ENCODE measurements at places on chromosomes 3 and 15.

DNA sequence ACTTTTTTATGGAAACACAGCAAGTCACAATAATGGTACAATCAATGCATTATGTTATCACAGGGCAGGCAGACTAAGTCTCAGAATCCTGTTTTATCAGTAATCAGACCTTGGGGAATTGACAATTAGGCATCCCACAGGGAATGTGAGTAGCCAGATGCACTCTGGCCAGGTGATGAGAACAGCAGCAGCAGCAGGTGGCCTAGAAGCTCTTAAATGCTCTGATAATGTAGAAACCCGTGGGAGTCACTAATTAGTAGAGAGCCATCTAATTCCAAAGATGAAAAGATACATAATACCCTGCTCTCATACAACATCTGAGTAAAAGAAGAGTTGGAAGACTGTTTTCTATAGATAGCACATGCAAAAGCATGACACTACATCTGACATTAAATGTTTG lies 12.6 kb downstream of the CEP152 start:
- no peak overlapping the region for H3K4me3 ChIP-seq
- no peak for DNase-seq
- H3K27ac ChIP-seq: no peak overlapping the region
- no peaks in the 10 kb centered on the region for H3K4me1 ChIP-seq

DNA sequence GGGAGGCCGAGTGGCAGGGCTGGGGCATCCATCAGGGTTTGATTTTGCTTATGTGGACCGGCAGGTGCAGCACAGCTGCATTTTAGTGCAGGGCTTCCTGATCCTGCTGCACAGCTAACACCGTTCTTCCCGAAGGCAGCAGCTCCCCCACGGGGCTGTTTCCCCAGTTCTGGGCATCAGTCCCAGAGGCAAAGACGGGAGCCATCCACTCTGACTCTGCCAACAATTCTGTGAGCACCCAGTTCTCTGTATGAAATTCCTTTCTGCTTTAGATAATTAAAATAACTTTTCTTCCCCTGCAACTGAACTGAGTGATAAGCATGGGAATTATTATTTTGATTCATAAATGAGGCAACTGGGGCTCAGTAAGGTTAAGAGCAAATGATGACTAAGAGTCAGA lies 262.9 kb upstream of the ATP10A start:
- no peaks in the 10 kb centered on the region for H3K36me3 ChIP-seq
- no peak for DNase-seq
- no peaks in the 10 kb centered on the region for H3K27me3 ChIP-seq
- H3K4me1 ChIP-seq: no peaks in the 10 kb centered on the region
- H3K27ac ChIP-seq: no peak overlapping the region

DNA sequence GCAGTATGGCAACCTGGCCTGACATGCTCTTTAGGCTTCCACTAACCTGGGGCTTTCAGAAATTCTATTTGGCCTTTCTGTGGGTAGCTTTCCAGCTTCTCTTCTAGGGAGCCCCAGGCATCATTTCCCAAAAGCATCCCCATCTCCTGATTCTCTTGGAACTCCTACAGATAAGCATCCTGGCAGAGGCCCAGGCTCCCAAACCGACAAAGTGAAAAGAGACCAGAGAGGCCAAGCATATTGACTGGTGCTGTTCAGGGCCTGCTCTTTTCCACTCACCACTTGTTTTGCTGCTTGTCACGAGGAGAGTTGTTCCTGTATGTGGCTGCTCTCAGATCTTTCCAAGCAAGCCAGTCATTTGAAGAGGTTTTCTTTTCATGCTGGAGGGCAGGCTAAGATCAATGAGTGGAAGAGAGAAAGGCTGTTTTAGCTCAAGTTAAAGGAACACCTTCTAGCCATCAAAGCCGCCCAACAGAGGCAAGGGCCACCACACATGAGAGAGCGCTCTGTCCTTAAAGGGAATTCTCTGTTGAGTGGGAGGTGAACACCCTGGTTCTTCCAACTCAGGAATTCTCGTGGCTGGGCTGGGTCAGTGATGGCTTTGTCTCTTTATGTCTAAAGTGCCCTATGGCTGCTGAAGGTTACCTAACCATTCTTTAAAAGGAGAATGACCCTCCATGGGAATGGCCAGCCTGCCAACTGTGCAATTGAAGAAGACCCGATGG lies 31.1 kb upstream of the NR2E3 start:
- no peak overlapping the region for H3K4me3 ChIP-seq
- H3K4me1 ChIP-seq: no peaks in the 10 kb centered on the region
- no peaks in the 10 kb centered on the region for H3K27me3 ChIP-seq

DNA sequence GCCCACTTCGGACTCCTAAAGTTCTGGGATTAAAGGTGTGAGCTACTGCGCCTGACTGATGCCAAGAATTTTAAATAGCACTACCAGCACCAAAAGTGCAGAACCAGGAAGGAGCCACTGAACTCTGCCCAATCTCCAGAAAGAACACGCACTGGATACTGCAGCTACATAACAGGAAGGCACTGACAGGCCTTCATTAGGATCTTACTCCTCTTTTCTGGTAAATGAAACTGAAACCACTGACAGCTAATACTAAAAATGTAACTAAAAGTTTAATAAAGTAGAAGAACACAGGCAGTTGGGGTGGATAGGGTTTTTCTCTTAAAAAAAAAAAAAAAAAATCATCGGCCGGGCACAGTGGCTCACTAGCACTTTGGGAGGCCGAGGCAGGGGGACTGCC lies 74.1 kb upstream of the CHRM5 start:
- H3K36me3 ChIP-seq: no peaks in the 10 kb centered on the region
- no peaks in the 10 kb centered on the region for H3K27me3 ChIP-seq
- no peak overlapping the region for H3K27ac ChIP-seq
- no peak overlapping the region for H3K4me3 ChIP-seq

DNA sequence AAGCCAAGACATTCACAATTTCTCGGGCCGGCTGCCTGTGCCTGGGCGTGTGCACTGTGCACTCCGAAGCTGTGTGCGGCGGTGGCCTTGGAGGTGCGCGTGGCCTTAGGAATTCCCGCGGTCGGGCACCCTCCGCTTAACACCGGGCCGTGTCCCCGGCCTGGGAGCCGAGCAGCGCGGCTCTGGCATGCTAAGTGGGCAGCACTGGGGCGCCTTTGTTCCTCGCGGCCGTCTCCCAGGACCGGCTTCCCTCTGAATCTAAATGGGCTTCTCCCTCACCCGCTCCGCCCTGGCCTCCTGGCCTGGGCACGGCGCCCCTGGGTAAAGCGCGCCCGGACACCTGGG lies 498 bp upstream of the ARNT2 start:
- H3K27ac ChIP-seq: peak overlapping the region; percentile 2
- DNase-seq: no peak
- H3K4me1 ChIP-seq: peaks cover 3% of the 10 kb centered on the region
- no peaks in the 10 kb centered on the region for H3K36me3 ChIP-seq
- H3K27me3 ChIP-seq: no peaks in the 10 kb centered on the region
- H3K4me3 ChIP-seq: peak overlapping the region; percentile 52

GRCh38 chr3:141280690-141281089 lies 49.1 kb downstream of the PXYLP1 start:
- H3K4me1 ChIP-seq: no peaks in the 10 kb centered on the region
- no peaks in the 10 kb centered on the region for H3K36me3 ChIP-seq
- H3K27ac ChIP-seq: no peak overlapping the region
- no peak for DNase-seq
- no peaks in the 10 kb centered on the region for H3K27me3 ChIP-seq

DNA sequence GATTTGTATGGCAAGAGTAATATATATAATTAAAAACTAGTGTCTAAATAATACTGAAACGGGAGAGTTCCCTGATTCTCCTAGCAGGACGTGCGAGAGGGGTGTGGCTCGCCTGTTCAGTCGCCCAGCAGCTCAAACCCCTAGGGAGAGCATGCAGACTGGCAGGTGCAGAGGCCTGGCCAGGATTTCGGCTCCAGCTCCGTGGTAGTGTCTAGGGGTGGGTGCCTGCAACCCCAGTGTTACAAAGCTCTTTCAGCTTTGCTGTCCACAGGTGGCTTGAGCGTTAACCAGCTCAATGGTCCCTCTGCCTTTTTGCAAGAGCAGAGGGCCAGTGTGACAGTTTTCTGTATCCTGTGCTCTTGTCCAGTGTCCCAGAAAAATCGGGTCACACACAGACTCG lies 226.6 kb downstream of the ALCAM start:
- H3K36me3 ChIP-seq: no peaks in the 10 kb centered on the region
- no peaks in the 10 kb centered on the region for H3K27me3 ChIP-seq
- no peak for DNase-seq
- H3K4me3 ChIP-seq: no peak overlapping the region

GRCh38 chr3:165346503-165346902 lies 150.3 kb upstream of the SLITRK3 start:
- H3K27me3 ChIP-seq: no peaks in the 10 kb centered on the region
- no peaks in the 10 kb centered on the region for H3K36me3 ChIP-seq

DNA sequence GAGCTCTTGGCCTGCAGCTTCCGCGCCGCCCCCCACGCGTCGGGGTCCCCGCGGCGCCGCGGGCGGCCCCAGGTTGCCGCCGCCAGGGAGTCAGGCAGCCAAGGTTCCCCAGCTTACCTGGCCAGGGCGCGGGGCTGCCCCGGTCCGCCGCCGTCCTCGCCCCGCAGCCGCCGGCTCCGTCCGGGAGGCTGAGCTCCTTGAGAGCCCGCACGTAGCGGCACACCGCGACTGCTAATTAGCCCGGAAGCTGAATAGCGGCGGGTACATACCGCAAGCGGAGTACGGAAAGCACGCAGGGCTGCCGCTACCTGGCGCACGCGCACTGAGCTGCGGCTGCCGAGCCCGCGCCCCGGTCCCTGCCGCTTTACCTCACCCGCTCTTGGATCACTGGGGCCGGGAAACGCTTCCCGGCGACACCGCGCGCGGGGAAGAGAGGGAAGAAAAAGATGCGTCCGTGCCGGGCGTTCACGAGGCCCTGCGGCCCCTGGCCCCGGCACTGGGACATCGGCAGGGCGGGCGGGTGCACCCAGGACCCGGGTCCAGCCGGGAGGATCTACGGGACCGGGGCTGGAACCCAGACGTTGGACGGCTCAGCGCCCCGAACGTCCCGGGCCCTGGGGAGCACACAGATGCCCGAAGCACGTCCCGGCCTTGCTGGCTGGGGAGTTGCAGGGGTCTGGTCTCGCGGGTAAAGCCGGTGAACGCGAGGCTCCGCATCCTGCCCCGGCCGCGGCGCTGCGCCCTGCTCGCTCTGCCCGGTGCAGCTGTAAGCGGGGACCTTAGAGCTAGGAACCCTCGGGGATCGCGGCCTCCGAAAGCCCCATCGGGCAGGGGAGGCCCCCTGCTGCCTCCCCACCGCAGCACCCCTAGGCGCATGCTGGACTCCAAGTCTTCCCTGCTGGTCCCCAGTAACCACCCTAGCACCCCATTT lies at the start of gene GOLGA8B:
Gene GOLGA8B, minus strand, starts transcription at position 253 of the 931 bp plus-strand sequence. CDS start 47,739 bp downstream, outside the sequence.
- peak within 1 kb of the TSS; percentile 55 for H3K27ac ChIP-seq
- DNase-seq: peak; percentile 51
- H3K27me3 ChIP-seq: no peaks in the 10 kb centered on the region
- H3K4me3 ChIP-seq: peak within 1 kb of the TSS; percentile 57

GRCh38 chr3:11475324-11475723 lies 168.4 kb downstream of the VGLL4 start:
- no peak overlapping the region for H3K4me3 ChIP-seq
- H3K36me3 ChIP-seq: no peaks in the 10 kb centered on the region
- H3K27ac ChIP-seq: no peak overlapping the region
- H3K4me1 ChIP-seq: peaks cover 6% of the 10 kb centered on the region
- H3K27me3 ChIP-seq: no peaks in the 10 kb centered on the region

- no peaks in the 10 kb centered on the region for H3K27me3 ChIP-seq
- no peak overlapping the region for H3K4me3 ChIP-seq
- peak overlapping the region; percentile 10 for H3K27ac ChIP-seq
- no peak for DNase-seq
- no peaks in the 10 kb centered on the region for H3K36me3 ChIP-seq
These were observed 33.6 kb downstream of the ABTB1 start for GRCh38 chr3:127706312-127706711.

GRCh38 chr3:176937541-176937940 lies 259.7 kb downstream of the TBL1XR1 start:
- no peak for DNase-seq
- H3K4me1 ChIP-seq: no peaks in the 10 kb centered on the region
- H3K4me3 ChIP-seq: no peak overlapping the region
- no peaks in the 10 kb centered on the region for H3K27me3 ChIP-seq
- H3K36me3 ChIP-seq: no peaks in the 10 kb centered on the region

DNA sequence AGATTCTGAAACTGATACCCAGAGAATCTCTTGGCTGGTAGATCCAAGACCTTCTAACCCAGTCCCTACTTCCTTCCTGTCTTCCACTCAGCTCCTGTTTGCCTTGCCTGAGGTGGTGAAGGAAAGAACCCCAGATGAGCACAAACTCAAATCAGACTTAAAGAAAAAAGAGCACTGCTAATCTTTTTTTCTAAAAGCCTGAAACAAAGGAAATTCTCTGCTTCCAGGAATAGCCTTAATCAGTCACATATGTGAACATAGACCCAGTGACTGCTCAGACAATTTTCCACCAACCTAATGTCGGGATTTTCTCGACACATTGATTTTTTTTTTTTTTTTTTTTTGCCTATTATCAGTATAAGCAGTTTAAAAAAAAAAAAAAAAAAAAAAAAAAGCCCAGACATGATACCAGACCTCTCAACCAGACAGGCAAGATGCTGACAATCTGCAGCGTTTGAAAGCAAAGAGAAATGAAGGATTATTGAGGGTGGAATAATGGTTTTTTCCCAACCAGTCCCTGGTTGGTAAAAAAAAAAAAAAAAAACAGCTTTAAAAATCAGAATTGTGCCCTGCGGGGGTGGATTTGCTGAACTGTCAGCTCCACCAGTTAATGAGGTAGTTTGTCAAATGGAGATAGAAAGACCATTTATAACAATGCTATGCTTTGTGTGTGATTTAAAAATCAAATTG lies 256.8 kb upstream of the RARB start:
- no peaks in the 10 kb centered on the region for H3K4me1 ChIP-seq
- no peaks in the 10 kb centered on the region for H3K36me3 ChIP-seq
- no peak for DNase-seq

GRCh38 chr15:67815036-67815592 lies 10.2 kb upstream of the SKOR1 start:
- peaks cover 18% of the 10 kb centered on the region for H3K27me3 ChIP-seq
- H3K4me3 ChIP-seq: no peak overlapping the region
- H3K36me3 ChIP-seq: no peaks in the 10 kb centered on the region
- no peak for DNase-seq

DNA sequence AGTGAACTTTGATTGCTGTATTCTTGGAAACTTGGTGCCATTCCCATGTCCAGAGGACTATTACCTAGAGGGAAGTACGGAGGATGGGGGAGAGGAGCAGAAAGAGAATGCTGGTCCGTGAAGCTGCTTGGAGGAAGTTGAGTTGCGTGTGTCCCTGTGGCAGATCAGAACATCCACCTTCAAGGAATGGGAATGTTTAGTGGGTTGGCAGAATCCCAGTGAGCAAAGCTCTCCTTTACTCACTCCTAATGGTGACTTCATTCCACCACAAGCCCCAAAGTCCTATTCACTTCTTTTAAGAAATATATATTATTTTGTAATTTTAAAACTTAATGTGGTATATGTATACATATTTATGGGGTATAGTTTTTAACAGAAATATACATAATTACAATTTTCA lies 247.8 kb upstream of the FEZF2 start:
- H3K4me1 ChIP-seq: no peaks in the 10 kb centered on the region
- no peak overlapping the region for H3K27ac ChIP-seq
- no peaks in the 10 kb centered on the region for H3K36me3 ChIP-seq
- no peaks in the 10 kb centered on the region for H3K27me3 ChIP-seq
- no peak for DNase-seq

Data from uterus (tissue), 4 donors.